ENCODE measurements at places on chromosomes 12 and 14. TPM values are rescaled to one million over a fixed set of nuclear protein-coding genes. Genes with fewer than 3 reads are reported as not detected.

Gene FAIM2
- total RNA-seq, result not detected

Gene ZNF605
- total RNA-seq, result 2.4 TPM

Gene SMCO2
- 0.22 TPM for total RNA-seq

Gene FCF1
- 12.9 TPM for total RNA-seq

Gene MLF2
- 70.2 TPM for total RNA-seq

Gene TCL1B
- total RNA-seq, result not detected

Gene KRT74
- total RNA-seq, result not detected

Gene GLT8D2
- 6.0 TPM for total RNA-seq

DNA sequence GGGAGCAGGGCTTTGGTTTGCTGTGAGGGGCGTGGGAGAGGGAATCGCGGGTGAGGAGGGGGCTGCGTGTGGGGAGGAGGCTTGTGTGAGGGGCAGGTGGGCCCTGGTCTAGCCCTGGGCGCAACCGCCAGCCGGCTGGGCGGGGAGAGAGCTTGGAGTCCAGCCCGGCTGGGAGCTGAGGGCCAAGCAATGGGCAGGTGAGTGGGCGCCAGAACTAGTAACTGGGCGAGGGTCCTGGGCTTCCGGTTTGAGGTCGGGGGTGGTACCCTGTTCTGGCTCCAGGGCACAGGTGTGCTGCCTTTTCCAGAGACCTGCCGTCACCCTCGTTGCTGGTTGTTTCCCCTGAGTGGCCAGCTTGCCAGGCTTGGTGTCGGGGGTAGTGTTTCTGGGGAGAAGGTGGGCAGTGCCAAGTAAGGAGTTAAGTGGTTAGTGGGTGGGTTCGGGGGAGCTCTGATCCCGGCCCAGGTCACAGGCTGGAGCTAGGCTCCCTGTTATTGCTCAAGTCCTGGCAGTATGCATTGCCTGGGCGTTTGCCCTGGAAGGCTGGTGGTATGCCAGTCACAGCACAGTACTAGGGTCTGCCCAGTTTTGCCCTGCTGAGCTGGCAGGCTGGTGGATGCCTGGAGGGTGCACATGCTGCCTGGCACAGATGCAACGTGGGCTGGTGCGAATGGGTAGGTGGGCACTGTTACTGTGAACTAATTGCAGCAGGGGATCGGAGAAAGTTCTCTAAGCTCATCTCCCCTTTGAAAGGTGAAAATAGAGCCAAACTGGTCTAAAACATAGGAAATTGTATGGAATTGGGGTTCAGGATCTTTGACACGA is 683 bp downstream of the CIPC start:
- peak; percentile 46 for DNase-seq

DNA sequence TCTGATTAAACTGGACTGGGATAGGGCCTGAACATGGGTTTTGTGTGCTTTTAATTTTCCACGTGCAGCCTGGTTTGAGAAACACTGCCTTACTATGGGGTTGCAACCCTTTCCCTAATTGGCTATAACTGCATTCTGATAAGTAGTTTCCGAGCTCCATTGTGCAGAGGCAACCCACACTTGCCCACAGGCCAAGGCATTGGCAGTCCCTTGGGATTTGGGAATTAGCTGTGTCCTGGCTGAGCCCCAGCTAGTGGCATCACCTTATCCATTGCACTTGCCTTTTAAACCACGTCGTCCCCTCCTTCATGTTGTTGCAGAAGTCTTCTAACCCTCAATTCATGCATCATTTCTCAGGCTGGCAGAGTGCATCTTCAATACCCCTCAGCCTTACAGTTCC is 10.2 kb downstream of the VCPKMT start:
- no peak for DNase-seq

DNA sequence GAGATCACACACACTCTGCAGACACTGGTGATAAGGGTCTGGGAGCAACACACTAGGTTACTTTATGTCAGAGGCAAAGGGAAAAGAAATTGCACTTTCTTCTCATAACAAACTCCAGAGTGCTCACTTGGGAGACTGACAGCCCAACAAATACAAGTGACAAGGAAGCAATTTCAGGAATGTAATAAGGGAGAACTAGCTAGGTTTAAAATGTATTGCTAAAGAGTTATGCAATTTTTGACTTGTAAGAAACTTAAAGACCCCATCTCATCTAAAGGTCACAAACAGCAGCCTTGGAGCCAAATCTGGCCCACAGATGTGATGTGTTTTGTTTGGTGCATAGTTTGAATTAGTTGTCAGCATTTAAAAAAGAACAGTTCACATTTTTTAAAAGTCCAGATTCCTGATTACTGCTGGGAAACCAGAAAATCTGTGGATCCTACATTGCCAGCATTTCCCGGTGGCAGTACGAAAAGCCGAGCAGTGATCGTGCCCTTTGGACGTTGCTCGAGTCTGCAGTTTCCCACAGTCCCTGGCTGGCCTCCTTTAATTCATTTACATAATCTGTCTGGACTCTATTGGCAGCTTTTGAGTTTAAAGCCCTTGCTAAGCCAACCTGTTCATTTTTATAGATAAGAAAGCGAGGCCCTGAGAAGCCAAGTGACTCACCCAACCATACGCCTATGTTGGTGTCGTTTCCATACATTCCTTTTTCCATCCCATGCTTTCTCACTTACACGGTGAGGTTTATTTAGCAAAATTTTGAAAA is 42.0 kb upstream of the ETV6 start:
- no peak for DNase-seq

GRCh38 chr12:31465002-31465401 is 125.9 kb downstream of the DENND5B start:
- no peak for DNase-seq

- no peak for DNase-seq
Observed at GRCh38 chr12:55885113-55885512, 42.4 kb upstream of the MMP19 start.

GRCh38 chr14:88791629-88792472 is 902 bp downstream of the EML5 start:
- peak; percentile 11 for DNase-seq

DNA sequence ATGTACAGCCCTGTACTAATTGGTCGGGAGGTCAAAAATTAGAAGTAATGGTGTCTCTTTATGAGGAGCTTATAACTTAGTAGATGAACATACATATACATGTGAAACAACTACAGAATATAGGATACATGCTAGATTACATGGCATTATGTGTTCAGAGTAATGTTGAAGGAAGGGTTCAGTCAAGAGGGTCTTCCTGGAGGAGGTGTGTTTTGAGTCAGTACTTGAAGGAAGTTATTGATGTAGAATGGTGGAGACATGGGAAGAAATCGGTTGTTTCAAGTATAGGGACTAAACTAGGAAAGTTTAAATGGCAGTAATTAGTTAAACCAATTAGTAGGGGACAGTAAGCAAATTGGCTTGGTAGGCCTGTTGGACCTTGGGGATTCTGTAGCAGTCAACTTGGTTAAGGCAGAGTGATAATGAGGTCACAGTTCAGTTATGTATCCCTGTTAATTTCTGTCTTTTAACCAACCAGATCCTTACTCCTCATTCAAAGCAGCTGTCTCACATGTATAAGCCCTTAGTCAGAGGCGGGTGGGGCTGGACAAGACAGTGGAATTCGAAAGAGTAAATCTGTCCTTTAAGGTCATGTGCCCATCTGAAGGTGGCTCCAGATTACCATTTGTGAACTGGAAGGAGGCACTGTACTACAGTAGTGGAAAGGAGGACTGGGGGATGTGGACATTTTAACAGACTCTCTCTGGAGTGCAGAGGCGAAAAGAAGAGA is 3.5 kb upstream of the ANKRD52 start:
- DNase-seq, result no peak

- peak; percentile 26 for DNase-seq
Observed at GRCh38 chr12:53258541-53259539, 9.3 kb upstream of the ESPL1 start.

DNA sequence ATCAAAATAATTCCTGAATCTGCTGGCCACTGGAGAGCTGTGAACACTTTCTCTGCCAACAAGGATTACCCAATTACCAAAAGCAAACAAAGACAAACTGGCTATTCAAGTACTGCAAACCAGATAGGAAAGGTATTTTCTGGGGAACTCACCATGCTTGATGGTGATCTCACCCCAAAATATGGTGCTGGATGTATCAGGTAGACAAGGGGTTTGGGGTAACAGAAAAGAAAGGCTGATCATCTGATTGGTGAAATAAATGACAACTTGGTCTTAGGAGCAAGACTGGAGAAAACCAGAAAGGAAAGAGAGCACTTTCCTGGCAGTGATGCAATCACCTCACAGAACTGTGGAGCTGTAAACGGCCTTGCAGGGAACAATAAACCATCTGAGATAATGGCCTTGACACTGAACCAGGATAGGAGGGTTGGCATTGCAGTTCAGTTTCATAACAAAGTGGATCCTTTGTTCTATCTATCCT is 31.0 kb upstream of the NPFF start:
- peak; percentile 58 for DNase-seq

GRCh38 chr14:49687942-49688700 is at the start of gene POLE2:
Gene POLE2, minus strand, starts transcription at chr14:49688214. Its CDS starts 11 bp downstream, at chr14:49688203.
- DNase-seq, result peak; percentile 60

DNA sequence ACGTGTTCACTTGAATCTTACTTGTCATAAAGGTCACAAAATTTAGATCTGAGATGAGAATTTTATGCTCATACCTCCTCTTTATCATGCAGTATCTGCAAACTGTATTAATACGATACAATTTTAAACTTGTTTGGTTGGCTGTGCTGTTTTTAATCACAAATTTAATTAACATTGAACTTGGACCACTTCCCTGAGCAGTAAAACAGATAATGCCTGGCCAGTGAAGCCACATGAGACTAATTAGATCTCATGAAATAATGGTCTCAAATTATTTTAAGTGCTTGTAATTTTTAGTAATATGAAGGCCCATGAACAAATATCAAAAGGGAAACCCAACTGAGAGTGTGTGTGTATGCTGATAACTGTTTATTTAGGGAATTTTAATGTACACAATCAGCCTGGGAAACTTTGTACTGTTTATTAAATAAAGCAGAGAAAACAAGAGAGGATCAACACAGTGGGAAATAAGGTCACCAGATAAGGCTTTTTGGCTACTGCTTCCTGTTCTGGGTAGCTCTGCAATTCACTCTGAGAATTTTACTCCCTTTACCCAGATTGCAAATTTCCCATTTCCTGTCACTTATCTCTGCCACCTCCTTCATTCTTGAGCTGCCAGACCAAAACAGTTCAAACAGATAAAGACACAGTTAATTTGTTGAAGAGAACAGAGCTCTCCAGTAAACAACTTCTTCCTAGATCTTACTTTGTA is 61.6 kb upstream of the GNPNAT1 start:
- peak; percentile 24 for DNase-seq

DNA sequence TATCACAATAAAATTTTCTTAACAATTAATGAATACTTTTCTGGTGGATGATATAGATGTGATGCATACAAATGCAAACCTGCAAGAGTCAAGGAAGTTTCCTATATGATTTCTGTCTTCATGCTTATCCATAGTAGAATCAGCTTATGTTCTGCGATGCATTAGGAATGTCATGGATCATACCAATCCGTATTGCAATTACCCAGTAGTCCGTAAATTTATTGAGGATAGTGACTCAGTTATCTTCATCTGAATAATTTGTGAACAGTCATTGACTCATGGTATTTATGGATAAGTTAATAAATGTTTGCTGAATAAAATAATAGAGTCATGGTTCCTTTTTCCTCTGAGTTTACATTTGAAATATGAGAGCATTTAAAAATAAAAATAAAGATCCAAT is 483.4 kb downstream of the LRFN5 start:
- no peak for DNase-seq

- DNase-seq, result no peak
Observed at GRCh38 chr12:113664224-113664681, 192.6 kb upstream of the LHX5 start.

GRCh38 chr14:94936401-94936892 is 166.5 kb upstream of the GSC start:
- no peak for DNase-seq

DNA sequence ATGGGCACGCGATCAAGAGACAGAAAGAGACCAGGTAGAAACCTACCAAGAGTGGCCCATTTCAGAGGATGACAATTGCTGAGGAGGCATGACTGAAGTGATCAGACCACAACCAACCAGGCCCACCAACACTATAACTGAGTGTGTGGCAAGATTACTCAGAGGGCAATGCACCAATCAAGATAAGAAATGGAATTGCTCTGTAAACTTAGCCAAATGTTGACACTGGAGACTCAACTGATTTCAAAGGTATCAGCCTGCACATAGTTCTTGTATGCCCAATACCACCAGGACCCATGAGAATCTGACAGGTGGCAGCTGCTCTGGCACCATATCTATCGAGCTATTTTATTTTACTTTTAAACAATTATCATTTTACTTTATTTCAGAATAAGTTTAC is 128.9 kb downstream of the FOXN3 start:
- DNase-seq, result no peak

GRCh38 chr14:88488081-88488480 is 66.7 kb downstream of the PTPN21 start:
- no peak for DNase-seq

GRCh38 chr12:103794309-103795213 is 46.5 kb downstream of the NT5DC3 start:
- DNase-seq, result no peak

- DNase-seq, result no peak
Observed at GRCh38 chr12:34401659-34402227, 379.4 kb downstream of the ALG10 start.

- no peak for DNase-seq
Observed at GRCh38 chr12:132759359-132759758, 2.3 kb downstream of the ANKLE2 start.

DNA sequence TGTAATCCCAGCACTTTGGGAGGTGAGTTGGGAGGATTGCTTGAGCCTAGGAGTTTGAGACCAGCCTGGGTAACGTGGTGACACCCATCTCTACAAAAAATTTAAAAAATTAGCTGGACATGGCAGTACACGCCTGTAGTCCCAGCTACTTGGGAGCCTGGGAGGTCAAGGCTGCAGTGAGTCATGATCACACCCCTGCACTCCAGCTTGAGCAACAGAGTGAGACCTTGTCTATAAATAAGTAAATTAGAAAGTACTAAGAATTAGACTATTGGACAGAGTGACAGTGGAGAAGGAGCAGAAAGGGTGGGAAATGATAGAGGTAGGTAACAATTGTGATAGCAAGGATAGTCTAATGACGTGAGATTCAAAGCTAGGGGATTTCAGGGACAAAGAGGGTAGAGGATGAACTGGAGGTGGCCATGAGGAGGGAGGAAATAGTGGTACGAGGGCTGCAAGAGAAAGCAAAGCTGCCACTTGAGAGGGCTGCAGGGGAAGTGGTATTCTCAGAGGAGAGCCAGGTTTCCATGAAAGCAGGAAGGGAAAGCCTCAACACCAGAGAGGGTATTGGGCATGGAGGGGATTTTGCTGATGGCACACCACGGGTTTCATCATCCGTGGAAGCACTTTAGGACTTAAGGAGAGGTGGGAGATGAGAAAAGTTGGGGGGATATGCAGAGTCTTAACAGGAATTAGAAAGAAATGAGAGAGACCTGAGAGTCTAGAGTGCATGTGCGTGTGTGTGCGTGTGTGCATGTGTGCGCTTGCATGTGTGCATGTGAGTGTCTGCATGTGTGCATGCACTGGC is 85.6 kb downstream of the SYNE2 start:
- no peak for DNase-seq

- DNase-seq, result no peak
Observed at GRCh38 chr12:90368081-90368480, 586.9 kb downstream of the CCER1 start.

GRCh38 chr12:96226401-96226800 is 32.2 kb downstream of the ELK3 start:
- DNase-seq, result no peak

GRCh38 chr12:91185421-91185820 is 2.8 kb upstream of the DCN start:
- DNase-seq, result no peak

- DNase-seq, result no peak
Observed at GRCh38 chr14:100855256-100855930, 29.5 kb downstream of the MEG3 start.

GRCh38 chr12:6970096-6970527 is 352 bp downstream of the PHB2 start:
- DNase-seq, result no peak

- no peak for DNase-seq
Observed at GRCh38 chr14:70525691-70526090, 9.1 kb downstream of the ADAM20 start.
